ENCODE measurements at places on chromosomes 11 and 22.

GRCh38 chr22:31969789-31970489 is 25.6 kb downstream of the YWHAH start:
- DNase-seq = peak; percentile 40

GRCh38 chr11:70031631-70032469 is 46.3 kb upstream of the ANO1 start:
- no peak for DNase-seq

GRCh38 chr22:40499209-40499623 is 128.8 kb downstream of the SGSM3 start:
- no peak for DNase-seq

- no peak for DNase-seq
Measured at GRCh38 chr11:118129471-118130172, 23.0 kb downstream of the SCN4B start.

- DNase-seq = no peak
Measured at GRCh38 chr11:68051191-68052136, 12.6 kb downstream of the TCIRG1 start.

GRCh38 chr11:86978247-86978646 is 23.1 kb upstream of the FZD4 start:
- DNase-seq = no peak

GRCh38 chr11:85810521-85810870 is 445 bp downstream of the SYTL2 start:
- no peak for DNase-seq

DNA sequence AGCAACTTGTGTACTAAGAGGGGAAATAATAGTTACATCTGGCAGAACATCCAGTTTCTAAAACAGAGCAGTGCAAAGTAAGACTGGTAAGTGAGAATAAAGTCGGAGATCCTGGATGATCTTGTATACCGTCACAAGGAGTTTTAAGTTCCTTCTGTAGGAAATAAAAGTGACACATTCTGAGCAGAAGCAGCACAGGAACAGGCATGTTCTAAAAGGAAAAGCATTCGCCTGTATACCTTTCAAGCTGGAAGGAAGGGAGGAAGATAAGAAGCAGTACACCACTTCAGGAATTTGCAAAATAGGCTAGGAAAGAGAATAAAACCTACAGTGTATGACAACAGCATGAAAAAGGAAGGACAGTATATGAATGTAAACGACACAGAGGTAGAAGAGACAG is 106.2 kb upstream of the TP53AIP1 start:
- DNase-seq = no peak

GRCh38 chr11:32658639-32659406 is 75.2 kb downstream of the EIF3M start:
- no peak for DNase-seq

DNA sequence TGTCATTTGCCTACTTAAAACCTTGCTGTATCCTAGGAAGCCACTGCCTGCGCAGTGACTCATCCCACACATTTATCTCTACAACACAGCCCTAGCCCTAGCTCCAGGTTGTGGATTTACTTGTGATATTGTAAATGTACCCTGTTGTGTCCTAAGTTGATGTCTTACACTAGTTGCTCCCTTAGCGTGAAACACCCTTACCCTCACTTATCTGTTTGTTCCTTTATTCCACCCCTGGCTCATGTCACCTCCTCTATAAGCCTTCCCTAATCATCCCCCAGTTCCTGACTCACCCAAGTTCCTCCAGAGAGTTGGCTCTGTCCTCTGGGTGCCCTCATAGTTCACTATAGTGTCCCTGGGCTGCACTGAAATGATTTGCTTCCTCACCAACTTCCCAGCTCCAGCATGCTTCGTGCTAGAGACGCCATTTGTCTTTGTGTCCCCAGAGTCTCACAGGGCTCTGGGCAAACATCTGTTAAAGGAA is 431.8 kb upstream of the FAT3 start:
- no peak for DNase-seq

GRCh38 chr22:47278655-47279054 is 516.2 kb downstream of the TBC1D22A start:
- DNase-seq = no peak

- DNase-seq = no peak
Measured at GRCh38 chr11:73225001-73225686, 7.1 kb downstream of the P2RY2 start.

DNA sequence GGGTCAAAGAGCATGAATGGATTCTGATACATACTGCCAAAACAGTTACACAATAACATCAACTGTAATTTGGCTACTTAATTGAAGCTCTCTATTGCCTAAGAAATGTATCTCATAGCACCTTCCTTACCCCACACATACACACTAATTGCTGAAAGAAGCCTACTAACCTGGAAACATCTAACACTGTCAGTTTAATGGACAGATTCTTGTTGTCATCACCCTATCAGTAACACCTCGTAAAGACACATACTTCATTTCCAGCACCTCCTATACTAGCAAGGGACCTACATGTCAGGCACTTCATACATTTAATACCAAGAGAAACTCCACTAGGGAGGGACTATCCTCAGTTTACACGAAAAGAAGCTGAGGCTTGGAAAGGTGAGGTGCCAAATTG is 9.9 kb downstream of the NAP1L4 start:
- no peak for DNase-seq

DNA sequence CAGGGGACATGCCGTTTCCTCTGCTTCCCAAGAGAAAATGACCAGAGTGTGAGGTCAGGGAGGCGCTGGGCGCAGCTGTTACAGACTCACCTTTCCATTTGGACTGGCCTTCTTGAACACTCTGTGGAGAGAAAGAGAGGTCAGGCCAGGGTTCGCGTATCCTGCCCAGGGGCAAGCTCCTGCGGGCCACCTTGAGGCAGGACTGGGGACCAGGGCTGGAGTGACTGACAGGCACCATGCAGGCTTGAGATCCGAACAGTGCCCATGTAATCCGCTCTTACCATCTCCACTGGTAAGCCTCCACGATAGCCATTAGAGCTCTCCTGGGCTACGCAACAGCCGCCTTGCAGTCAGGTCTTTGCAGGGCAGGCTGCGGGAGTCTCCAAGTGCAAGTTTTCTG is 49.3 kb downstream of the TPBGL start:
- DNase-seq = no peak

DNA sequence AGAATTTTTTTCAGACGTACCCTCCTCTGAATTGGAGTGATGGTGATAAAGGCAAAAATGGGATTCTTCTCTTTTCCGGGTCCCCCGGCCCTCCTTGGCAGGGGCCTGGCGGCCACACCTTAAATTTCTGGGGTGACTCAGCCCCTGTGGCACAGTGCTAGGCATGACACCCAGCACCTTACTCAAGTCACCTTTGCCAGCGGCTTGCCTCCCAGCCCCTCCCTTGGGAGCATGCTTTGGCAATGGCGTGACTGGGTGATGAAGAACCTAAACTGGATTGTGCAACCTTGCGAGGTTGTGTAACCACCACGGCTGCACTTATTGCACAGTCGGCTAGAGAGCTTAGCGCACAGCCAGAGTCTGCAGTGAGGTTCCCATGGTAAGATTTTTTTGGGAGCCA is 16.2 kb upstream of the LDLRAD3 start:
- no peak for DNase-seq

DNA sequence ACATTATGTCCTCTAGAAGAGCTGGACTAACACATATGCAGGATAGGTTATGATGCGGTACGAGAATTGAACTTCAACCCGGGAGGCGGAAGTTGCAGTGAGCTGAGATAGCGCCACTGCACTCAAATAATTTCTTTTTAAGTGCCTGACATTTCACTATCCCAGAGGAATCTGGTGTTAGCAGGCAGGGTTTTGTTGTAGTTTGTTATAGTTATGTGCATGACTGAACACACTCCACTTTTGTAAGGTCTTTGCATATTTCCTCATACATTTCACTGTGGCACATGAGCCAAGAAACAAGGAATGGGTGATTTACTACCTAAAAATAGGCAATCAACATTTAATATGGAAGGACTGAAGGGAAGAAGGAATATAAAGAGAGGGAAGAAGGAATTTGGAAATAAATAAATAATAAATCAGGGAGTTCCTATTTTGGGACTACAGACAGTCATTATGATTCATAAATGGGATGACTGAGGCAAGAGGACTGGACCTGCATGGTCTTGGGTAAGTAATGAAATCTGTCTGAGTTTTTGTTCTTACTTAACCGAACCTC is 8.7 kb upstream of the HIPK3 start:
- DNase-seq = no peak

- no peak for DNase-seq
Measured at GRCh38 chr11:43998308-43998707, 49.5 kb upstream of the ACCSL start.

DNA sequence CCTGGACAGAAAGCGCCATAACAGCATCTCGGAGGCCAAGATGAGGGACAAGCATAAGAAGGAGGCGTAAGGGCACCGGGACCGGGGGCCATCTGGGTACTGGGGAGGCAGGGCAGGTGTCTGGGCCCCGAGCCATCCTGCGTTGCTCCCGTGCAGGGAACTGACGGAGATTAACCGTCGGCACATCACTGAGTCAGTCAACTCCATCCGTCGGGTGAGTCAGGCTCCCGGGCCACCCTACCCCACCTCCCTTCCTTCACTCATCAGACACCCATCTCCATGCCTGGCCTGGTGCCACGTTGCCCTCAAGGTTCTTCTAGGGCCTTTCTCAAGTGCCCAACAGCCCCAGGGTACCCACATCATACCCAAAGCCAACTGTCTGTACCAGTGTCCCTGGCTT is 15.0 kb downstream of the PLCB3 start:
- DNase-seq = no peak

GRCh38 chr22:30829901-30830550 is 135.4 kb downstream of the OSBP2 start:
- no peak for DNase-seq

GRCh38 chr22:35330258-35330861 is 30.7 kb downstream of the TOM1 start:
- DNase-seq = no peak

DNA sequence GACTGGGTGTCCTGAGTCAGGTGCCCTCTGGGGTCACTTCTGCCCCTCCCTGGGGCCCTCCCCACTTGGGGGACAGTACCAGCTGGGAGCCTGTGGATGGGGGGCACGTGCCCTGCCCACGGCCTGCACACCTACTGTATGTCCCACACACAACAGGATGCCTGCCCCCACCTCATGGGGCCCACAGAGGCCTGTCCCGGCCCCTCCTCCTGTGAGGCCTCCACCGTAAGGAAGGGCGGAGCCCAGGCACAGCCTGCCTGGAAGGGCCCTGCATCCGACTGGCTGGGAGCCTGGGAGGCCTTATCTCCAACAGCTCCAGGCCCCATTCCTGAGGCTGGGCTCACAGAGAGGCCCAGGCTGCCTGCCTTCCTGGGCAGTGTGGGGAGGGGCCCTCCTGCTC is 47.8 kb downstream of the BRSK2 start:
- DNase-seq = no peak

DNA sequence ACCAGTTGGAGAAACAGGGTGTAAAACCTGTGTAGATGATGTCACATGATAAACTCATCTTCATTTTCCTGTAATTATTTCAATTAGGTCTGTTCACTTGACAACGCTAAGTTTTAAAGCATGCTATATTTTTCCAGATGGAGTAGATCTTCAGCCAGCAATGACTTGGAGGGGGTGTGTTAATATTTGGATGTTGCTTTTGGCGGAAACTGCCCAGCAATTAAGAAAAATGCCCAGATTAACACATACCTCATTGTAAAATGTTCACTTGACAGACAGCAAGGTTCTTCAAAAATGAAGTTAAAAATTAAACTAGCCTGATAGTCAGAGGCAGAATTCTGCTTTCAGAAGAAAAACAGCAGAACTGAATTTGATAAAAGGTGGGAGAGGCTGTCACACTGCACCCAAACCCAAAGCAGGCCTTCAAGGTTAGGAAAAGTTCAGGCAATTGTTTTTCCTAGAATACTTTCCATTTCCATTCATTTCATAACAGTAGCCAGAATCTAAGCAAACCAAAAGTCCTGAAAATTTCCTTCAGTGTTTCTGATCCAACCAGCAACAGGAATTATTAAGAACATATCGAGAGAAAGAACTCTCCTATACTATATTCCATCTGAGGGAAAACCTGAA is 33.0 kb downstream of the VSIG10L2 start:
- DNase-seq = no peak

- no peak for DNase-seq
Measured at GRCh38 chr22:42428760-42429159, 3.4 kb downstream of the NFAM1 start.

DNA sequence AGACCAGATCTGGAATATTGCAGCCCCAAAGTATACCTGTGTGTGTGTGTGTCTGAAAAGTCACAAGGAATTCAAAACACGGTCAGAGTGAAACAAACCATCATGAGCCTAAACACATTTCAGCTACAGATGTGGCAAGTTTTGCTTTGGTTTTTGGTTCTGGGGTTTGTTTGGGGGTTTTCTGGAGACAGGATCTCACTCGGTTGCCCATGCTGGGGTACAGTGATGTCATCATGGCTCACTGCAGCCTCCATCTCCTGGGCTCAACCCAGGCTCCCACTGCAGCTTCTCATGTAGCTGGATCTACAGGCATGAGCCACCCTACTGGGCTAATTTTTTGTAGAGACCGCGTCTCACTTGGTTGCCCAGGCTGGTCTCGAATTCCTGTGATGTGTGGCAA is 41.4 kb upstream of the PHF21A start:
- peak; percentile 23 for DNase-seq
